ENCODE measurements at places on chromosomes 16 and 17.

DNA sequence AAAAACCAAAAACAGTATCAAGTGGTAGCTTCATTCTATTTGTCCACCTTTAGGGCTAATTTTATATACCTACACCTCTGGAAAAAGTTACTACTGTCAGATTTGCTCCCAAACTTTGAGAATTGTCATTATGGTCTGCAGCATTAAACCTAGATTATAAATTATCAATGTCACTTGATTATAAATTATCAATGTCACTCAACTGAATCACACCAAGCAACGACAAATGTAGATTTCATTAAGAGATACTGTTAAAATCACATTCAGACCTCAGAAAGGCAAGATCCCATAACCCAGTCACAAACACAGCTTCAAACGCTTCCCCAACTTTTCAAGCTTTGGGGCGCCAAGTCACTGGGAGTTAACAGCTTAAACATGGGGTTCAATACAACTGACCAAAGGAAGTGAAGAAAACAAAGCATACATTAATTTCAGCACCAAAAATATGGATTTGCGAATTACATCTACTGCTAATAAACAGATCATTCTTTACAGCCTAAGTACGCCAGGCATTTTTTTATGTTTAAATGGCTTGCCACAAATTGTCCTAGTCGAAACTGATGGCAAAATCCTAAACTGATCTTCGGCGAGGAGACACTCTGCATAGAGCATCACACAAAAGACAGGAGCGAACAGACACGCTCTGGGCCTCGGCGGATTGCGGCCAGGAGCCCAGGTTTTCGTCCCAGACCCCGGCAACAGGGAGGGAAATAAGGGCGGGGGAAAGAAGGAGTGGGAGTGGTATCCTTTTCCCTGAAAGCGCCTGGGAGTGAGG lies 981 bp downstream of the GLG1 start:
- no peak for DNase-seq

DNA sequence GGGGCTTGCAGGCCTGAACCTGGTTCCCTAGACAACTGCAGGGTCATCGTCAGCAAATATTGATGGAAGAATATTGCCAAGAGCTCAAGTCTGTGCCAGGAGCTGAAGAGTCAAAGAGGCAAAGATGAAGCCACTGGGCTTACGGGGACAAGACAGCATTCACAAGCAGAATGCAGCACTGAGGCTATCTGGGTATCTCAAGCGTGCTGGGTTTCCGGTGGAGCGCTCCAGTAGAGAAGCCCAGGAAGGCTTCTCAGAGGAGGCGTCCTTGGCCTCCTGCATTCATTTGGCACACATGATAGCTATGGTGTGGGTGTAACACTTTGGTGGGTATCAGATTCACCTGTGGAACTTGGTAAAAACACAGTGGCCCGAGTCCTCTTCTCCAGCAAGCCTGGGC lies 2.9 kb downstream of the FADS6 start:
- DNase-seq: no peak

- no peak for DNase-seq
Measured at GRCh38 chr17:37478187-37478586, 11.5 kb upstream of the DUSP14 start.

DNA sequence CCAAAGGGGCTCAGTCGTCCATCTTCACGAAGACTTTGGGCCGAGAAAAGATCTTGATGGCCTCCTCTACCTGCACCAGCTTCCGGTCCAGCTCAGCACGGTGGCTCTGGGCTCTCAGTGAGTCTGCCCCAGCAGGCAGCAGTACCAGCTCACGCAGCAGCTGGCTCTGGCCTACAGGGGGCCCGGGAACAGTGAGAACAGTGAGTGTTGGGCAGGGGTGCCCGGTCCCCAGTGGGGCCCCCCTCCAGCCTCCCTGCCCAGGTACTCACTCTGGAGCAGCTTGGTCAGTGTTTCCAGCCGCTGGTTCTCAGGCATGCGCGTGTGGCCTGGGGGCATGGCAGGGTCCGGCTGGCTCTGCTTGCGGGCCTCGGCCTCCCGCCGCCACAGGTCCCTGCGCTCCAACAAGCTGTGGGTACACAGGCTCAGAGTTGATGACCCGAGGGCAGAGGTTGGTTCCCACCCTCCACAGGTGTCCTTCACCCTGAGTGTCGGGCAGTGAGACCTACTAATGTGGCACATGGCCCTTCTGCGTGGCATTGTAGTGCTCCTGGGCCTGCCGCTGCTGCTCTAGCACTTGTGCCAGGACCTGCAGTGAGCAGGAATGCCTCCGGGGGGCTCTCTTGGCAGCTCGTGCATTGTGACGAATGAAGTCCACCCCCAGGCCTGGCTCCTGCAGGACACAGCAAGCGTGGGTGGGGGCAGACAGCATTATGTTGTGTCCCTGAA lies 2.6 kb downstream of the PARD6A start:
- no peak for DNase-seq

- no peak for DNase-seq
Measured at GRCh38 chr17:8969901-8970300, 4.4 kb upstream of the PIK3R5 start.

DNA sequence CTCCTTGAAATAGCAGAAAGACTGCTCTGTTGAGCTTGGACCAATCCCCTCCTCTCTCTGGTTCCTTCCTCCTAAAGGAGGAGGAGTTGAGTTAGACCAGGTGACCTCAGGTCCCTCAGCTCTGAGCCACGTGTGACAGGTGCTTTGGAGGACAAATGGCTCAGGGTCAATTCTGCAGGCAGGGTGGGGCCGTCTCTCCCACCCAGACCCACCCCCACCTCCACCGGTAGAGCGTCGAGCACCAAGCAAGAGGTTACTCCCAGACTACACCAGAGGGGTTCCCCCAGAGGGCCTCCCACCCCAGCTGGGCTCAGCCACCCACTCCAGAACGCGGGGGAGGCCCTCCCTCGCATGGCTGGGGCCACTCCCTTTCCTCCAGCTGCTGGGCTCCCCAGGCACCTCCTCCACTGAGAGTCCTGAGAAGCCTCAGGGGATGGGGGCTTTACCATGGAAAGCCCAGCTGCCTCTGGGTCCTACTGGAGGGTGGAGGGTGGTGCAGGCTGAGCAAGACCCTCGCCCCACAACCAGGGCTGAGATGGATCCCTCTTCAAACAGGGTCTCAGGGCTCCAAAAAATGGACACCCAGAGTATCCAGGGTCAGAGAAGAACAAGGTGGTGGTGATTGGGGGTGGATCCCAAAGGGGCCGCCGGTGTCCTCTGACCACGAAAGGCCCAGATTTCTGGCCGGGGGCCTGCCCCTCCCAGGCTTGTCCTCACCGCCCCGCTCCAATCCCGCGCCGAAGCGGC lies 7.6 kb downstream of the MYO1C start:
- DNase-seq: peak; percentile 52

- DNase-seq: peak; percentile 41
Measured at GRCh38 chr17:74274709-74275340, 791 bp downstream of the DNAI2 start.

GRCh38 chr17:77556383-77557061 lies 402.0 kb upstream of the TNRC6C start:
- no peak for DNase-seq

DNA sequence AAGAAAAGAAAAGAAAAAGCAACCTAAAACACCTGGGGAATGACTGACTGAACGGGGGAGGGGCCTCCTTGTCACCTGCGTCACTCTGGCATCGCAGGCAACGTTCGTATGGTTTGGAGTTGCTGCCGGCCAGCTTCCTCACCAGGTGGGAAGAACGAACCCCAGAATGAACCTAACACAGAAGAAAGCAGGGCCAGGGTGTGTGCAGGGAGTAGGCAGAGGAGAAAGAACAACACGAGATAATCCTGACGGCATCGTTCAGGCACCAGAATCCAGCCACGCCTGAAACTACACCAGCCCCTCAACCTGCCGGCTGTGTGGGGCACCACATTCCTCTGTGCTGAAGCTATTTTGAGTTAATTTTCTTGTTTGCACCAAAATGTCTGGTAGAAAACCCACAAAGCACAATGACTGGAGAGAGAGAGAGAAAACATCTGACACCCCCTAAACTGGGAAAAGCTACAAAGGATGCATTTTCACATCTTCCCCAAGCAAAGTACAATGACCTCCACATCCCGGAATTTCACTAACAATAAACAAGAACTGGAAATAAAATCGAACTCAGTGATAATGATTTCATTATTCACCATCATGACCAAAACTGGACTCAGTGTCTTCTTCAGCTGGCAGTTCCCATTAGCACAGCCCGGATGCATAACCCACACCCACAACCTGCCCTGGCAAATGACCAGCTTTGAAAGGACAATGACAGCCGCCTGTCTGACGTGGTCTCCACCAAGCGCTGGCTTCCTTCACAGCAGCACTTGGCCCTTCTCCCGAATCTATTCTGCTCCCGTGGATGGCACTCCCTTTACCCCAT lies 23.6 kb downstream of the RAB40B start:
- no peak for DNase-seq

- no peak for DNase-seq
Measured at GRCh38 chr17:29560316-29560715, 6.5 kb downstream of the ABHD15 start.

- DNase-seq: no peak
Measured at GRCh38 chr17:44111777-44112176, 11.7 kb downstream of the HDAC5 start.

DNA sequence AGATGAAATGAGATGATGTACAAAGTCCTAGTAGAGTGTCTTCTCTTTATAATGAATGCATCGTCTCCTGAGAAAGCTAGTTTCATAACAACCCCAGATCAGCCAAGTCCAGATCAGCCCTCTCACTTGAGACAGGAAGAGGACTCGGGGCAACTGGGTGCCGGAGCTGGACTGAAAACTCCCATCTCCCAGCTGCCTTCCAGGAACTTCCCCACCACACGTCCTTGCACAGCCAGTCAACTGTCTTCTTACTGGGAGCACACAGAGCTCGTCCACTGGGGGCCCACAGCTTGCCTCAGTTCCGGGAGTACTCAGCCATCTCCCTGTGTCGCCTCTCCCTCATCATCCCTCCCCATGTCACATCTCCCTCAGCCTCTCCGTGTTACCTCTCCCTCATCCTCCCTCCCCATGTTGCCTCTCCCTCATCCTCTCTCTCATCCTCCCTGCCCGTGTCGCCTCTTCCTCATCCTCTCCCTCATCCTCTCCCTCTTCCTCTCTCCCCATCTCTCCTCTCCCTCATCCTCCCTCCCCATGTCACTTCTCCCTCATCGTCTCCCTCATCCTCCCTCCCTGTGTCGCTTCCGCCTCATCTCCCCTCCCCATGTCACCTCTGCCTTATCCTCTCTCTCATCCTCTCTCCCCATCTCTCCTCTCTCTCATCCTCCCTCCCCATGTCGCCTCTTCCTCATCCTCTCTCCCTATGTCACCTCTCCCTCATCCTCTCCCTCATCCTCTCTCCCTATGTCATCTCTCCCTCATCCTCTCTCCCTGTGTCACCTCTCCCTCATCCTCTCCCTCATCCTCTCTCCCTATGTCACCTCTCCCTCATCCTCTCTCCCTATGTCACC lies 22.4 kb upstream of the KCNH6 start:
- no peak for DNase-seq

DNA sequence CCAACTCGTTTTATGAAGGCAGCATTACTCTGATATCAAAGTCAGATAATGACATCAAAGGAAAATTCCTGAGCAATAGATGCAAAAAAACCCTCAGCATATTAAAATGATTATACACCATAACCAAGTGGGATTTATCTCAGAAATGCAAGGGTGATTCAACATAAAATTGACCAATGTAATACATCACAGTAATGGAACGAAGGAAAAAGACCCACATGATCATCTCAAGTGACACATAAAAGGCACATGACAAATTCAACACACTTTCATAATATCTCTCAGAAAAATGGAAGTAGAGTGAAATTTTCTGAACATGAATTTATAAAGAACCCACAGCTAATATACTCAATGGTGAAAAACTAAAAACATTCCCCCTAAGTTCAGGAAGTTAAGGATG lies 118.8 kb downstream of the ITFG1 start:
- DNase-seq: no peak

- DNase-seq: no peak
Measured at GRCh38 chr17:28306954-28307401, 12.0 kb upstream of the TMEM97 start.

GRCh38 chr17:12646761-12647422 lies 18.8 kb upstream of the MYOCD start:
- no peak for DNase-seq

GRCh38 chr16:52912565-52913173 lies 140.0 kb downstream of the CHD9NB start:
- peak; percentile 80 for DNase-seq

DNA sequence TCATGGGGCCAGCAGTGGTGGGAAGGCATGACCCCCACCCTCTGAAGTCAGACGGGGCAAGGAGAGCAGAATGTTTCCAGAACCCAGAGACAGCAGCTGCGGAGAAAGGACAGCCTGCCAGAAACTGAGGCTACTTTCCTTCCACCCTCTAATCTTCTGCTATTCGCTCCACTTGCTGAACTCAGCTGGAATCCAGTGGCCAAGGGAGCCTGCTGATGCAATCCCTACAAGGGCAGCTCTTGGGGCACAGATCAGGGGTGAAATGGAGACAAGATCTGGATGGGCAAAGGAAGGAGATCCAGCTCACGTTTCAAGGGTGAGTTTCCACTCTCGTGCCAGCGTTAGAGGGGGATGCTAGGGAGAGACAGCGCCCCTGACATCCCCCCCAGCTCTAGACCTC lies 479.1 kb downstream of the SLC39A11 start:
- no peak for DNase-seq

GRCh38 chr17:15287538-15288267 lies 22.6 kb upstream of the PMP22 start:
- no peak for DNase-seq

GRCh38 chr17:16215965-16216316 lies 607 bp upstream of the NCOR1 start:
- no peak for DNase-seq

DNA sequence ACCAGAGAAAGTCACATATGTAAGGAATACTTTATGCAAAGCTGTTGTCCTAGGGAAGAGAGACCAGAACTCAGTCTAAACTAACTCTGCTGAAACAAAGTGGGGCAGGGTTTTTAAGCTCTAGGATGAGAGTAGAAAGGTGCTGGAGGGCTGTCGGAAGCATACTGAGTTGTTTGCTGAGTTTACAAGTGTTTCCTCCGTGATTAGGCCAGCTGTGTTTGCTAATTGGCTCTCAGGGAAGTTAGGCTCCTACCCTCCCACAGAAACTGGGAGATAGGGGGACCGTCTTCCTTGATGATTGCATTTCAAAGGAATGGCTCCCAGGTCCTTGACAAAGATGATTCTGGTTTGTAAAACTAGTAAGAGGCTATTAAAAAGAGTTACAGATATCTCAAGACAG lies 24.4 kb upstream of the CRYM start:
- peak; percentile 18 for DNase-seq

DNA sequence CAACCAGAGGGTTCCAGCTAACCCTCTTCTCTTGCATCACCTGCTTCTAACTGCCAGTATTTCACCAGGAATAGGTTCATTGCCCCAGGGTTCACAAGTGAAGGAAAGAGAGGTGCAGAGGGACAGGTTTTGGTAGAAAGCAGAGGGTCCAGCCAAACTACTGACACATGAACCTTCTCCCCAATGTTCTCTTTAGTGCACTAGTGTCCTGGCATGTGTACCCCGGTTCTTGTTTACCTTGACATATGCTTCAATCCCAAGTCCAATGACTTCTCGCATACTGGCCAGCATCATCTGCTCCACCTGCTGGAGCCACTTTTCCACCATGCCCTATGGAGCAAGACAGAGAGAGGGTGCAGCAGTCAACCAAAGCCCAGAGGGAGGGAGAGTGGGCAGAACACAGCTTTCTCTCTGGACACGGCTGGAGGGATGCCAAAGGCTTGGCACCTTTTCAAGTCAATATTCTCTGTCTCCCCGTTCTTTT lies 90.6 kb downstream of the DNAH3 start:
- peak; percentile 0 for DNase-seq

GRCh38 chr16:84844049-84844350 lies 24.2 kb downstream of the CRISPLD2 start:
- peak; percentile 59 for DNase-seq
